ENCODE measurements at places on chromosomes 2 and 18. TPM values are rescaled to one million over a fixed set of nuclear protein-coding genes. Genes with fewer than 3 reads are reported as not detected.

NLRC4 gene
- total RNA-seq: 0.19 TPM

M1AP gene
- total RNA-seq: not detected

DSG2 gene
- 0.33 TPM for total RNA-seq

HOXD4 gene
- not detected for total RNA-seq

NMS gene
- not detected for total RNA-seq

IL36B gene
- not detected for total RNA-seq

CASP10 gene
- 12.7 TPM for total RNA-seq

DNA sequence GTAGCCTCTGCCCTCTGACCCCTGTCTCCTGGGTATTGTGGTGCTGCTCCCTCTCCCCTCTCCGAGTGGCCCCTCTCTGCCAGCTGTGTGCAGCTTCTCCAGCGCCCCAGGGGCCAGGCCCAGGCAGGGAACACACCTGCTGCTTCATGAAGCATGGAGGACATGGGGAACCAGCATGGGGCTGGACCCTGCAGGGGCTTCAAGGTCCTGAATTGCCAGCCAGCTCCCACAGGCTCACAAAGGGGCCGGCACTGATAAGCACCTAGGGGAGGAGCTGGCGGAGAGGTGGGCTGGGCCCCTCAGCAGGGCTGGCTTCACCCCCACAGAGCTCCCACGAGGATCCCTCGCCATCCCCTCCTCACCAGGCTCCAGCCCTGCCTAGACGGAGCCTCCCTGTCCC lies 77.4 kb upstream of the GPC1 start:
- DNase-seq: no peak

DNA sequence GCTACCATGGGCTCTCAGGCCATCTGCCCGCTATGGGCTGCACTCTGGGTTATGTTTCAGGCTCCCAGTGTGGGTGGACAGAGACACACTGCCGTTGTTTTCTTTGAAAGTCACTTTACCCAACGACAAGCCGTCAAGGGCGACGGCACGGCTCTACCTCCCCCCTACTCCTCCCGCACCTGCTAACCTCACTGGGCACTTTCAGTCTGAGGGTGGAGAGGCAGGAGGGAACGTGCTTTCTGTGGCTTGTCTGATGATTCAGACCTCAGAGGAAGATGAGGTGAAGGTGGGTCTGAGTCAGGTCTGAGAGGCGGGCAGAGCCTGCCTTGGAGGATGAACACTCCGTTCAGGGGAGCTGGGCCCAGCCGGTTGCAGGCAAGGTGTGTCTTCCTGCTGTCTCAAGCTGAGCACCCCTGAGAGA lies 147.6 kb upstream of the HDAC4 start:
- DNase-seq: peak; percentile 74

DNA sequence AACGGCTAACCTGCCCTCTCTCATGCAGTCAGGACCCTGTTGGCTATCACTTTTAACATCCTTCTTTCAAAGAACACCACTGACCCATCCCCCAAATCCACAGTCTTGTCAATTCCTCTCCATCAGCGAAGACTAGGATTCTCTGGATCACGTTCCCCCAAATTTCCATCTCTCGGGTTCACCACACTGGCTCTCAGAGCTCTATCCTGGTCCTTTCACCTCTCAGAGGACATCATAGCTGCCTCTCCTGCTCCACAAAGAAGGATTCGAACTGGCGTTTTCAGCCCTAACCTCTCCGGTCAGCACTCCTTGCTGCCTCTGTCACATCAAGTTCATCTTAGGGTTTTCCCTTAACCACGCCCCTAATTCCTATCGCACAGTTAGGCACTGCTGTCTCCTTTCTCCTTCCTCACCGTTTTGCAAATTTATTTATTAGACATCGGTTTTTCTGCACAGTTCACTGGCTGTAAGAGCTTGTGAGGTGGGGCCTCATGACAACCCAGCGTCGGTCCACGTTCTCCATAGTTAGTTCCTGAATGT lies 247.5 kb upstream of the PXDN start:
- no peak for DNase-seq

GRCh38 chr18:54388203-54389142 lies 30.8 kb downstream of the C18orf54 start:
- peak; percentile 77 for DNase-seq

GRCh38 chr18:27447930-27448329 lies 262.8 kb upstream of the CHST9 start:
- no peak for DNase-seq

- DNase-seq: no peak
Observed at GRCh38 chr18:38940475-38940862, 1374.9 kb upstream of the CELF4 start.

DNA sequence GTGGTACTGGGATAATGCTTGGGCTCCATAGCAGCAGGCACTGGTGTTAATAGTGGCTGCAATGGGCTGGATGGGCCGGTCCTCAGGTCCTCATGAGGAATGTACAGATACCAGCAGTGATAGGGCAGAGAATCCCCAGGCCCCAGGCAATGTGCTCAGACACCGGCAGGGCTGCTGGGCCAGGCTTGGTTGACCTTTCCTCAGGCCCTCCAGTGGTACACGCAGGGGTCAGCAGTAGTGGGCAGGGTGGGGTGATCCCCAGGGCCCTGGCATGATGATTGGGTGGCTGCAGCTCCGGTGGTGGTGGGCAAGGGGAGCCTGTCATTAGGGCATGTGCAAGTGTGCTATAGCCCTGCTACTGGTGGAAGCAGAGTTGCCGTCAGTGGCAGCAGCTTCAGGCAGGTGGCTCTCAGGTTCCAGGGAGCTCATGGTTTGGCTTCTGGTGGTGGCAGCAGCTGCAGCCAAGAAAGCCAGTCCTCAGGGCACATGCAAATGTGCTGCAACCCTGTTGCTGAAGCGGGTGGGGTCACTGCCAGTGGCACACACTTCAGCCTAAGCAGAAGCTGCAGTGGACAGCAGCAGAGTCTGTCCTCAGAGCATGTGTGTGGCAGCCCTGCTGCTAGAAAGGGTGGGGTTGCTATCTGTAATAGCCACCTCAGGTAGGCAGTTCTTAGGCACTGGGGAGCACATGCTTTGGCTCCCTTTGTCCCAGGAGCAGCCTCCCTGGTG lies 56.8 kb downstream of the CCNT2 start:
- no peak for DNase-seq

- DNase-seq: peak; percentile 65
Observed at GRCh38 chr2:64145714-64146113, 1.5 kb upstream of the PELI1 start.

DNA sequence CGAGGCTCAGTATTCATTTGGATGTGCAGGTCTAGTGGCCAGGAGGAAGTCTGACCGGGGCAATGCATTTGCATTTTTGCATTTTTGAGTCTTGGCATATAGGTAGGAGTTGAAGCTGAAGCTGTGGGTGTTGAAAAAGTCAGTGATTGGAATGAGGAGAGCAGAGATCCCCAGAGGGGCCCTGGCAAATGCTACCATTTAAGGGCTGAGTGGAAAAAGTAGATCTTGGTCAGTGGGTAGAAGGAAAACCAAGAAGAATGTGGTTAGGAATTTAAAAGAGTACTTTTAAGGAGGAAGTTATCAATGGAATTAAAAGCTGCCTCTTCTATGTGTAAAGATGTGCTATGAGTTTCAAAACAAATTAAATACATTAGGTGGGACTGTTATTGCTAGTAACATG lies 143.0 kb downstream of the ZEB2 start:
- DNase-seq: no peak

DNA sequence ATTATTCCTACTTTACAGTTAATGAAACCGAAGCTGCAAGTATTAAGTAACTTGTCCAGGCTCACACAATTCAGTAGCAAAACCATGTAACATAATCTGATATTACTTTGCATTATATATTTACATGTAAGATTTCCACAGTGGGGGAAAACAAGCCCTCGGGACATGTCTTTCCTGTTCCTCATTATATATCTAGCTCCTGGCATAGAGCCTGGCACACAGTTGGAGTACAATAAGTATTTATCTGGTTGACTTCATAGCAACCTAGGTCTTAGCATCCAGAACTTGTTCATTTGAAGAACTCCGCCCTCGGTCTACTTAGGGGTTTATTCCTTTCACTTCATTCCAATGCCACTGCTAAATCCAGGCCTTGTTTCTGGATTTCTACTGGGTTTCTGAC lies 1.6 kb upstream of the RBM45 start:
- DNase-seq: no peak
